Stimulated activated CD4-positive, alpha-beta T cell treated with anti-CD3 and anti-CD28 coated beads, Interleukin-1b, Interleukin-23, amount 100 ng/mL, for 1 hour (primary cell): ENCODE measurements at places on chromosomes 3 and 15.

DNA sequence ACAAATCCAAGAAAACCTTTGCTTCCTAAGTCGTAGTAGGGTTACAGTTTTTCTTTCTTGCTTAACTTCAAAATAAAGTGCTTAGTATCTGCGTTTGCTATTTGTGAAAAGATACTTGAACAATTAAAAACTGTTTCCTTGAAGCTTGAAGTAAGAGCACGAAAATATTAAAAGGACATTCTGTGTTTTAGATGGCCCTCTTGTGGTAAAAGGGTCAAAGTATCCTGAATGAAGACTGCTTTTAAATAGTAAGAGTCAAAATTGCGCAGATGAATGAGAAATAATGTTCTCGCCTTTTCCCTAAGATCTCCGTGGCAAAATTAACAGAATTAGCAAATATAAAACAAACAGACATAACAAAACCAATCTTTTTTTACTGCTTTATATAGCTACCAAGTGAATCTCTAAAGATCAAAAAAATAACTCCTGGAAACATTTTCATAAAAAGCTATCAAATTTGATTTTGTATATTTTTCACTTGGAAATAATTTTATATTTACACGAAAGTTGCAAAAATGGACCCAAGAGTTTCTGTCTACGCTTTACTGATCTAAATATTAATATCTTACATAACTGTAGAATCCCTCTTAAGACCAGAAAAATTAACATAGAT is 175.4 kb downstream of the MBNL1 start:
- no peak for DNase-seq

- no peak for DNase-seq
Observed at GRCh38 chr15:76184650-76185035, 124.9 kb downstream of the TMEM266 start.

GRCh38 chr3:73332558-73332957 is 271.1 kb downstream of the EBLN2 start:
- DNase-seq: no peak

DNA sequence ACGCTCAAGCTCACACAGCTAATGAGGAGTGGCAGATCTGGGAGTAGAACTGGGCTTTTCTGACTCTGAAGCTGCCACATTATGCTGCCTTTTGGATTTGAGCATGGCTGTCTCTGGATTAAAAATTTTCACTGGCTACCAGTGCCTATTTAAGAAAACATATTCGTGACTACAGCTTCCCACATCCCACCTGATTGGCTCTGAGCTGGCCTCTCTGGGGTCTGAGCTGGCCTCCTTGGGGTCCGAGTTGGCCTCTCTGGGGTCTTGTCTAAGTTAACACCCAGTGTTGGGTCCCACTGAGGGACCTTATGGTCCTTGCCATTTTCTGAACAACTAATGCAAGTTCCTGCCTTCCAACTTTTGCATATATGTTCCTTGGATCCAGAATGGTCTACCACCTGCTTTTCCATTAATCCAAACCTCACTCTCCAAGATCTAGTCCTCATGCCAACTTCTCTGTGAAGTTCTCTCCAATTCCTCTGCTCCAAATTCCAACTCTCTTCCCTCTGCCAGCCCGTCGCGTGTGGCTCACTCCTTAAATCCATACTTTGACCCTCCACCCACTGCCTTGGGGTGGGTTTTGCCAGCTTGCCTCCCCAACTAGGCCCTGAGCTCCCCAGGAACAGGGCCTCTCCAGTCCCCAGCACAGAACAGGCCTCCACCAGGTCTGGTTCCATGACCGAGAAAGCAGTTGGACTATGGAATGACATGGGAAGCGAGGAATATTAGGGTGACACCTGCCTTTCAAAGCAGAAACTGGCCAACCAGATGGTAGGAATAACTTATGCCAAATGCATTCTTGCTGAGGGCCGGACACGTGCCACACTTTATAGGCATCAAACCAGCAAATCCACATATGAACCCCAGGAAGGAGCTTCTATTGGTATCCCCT is 42.5 kb downstream of the ATP2B2 start:
- DNase-seq: no peak

GRCh38 chr3:172201136-172201869 is 161.9 kb downstream of the FNDC3B start:
- DNase-seq: no peak

- no peak for DNase-seq
Observed at GRCh38 chr3:61934505-61934871, 373.1 kb downstream of the PTPRG start.
